Cardiac fibroblast (primary cell): ENCODE measurements at places on chromosomes 11 and 22.

GRCh38 chr11:13784855-13785254 is 116.4 kb downstream of the FAR1 start:
- no peak for DNase-seq

DNA sequence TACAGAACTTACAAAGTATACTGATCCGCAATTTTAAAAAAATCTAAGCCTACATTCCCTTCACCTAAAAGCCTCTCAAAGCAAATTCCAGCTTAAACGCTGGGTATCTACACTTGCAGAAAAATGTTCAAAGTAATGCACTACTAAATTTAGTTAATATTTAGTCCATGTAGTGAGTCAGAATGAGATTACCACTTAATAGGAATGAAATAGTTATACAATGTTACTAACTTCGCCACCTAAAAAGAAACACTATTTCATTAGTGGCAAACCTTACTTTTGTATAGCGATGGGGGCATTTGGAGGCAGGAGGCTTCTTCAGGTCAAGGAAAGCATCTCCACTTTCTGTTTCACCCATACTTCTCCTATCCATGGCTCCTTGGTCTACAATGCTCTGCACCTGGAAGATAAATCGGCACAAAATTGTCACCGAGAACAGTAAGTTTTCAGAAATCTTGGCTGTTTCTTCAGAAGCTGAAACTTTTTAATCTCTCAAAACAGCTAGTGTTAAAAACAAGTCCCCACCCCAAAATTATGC is 1.2 kb downstream of the EIF4ENIF1 start:
- DNase-seq = no peak

- peak; percentile 79 for DNase-seq
Observed at GRCh38 chr11:44014968-44015623, 32.7 kb upstream of the ACCSL start.

- no peak for DNase-seq
Observed at GRCh38 chr11:130418756-130419155, 9.7 kb downstream of the ADAMTS8 start.

- DNase-seq = no peak
Observed at GRCh38 chr11:71184421-71185210, 67.8 kb downstream of the SHANK2 start.

GRCh38 chr11:45926001-45926401 is 3.5 kb downstream of the LARGE2 start:
- no peak for DNase-seq

DNA sequence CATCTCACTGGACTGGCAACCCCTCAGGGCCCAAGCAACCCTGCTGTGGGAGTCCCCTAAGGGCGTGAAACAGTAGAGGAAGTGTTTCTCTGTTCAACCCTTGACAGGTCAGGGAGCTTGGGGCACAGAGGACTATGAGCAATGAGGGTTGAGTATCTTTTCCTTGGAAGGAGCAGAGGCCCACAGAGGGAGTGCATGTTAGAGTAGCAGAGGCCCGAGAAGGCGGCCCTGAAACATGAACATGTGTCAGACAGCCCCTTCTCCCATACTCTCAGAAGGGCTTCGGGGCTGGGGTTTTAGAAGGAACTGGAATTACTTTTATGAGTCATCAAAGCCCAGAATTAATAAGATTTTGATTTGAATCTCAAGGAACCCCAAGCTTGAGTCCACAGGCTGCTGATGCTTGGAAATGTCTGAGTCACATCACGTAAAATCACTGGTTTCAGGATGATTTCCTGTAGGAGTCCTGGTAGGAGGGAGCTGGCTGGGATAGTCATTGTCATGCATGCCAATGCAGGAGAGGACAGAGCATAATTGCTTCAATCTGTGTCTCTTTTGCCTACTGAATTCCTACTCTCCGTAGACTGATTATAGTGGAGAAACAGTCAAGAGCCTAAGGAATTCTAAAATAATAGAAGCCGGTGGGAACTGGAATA is 22.6 kb downstream of the C11orf71 start:
- DNase-seq = peak; percentile 66

DNA sequence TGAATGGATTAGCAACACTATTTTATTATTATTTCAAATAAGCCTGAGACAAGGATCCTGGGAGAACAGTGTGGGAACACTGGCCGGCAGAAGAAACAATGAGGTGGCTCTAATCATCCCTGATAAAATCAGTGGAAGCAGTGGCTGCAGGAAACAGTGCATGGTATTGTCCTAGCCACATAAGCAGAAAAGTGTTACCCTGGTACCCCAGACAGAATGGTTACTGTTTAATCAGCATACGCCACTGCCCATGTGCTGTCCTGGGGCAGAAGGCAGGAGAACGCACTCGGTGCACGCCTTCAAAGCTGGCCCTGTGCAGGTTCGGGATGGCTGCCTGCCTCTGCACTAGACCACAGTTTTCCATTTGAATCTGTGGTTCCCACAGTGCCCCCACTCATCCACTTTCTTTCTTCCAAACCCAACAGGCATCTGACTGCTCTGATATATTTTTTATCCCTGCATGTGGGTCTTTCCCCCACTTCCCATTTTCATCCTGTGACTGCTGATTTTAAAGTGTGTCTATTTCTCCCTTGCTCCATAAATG is 25.7 kb downstream of the OPCML start:
- no peak for DNase-seq

- no peak for DNase-seq
Observed at GRCh38 chr11:78803995-78804394, 229.3 kb upstream of the NARS2 start.

GRCh38 chr22:19745155-19746101 is 15.2 kb upstream of the TBX1 start:
- DNase-seq = no peak

DNA sequence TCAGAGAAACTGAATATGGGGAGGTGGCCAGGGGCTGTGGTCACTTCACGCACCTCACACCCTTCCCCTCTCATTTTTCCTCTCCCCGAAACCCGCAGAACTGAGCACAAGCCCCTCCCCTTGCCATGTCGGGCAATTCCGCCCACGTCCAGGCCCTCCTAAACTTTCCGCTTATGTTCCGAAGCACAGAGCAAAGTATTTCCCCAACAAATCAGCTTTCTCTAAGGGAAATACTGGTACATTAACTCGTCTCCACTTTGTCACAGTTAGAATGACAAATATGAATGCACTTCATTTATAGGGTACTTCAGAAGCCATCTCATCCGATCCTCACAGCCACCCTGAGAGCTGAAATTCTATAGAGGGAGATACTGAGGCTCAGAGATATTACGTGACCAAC is 94.7 kb upstream of the TMEM45B start:
- DNase-seq = no peak

DNA sequence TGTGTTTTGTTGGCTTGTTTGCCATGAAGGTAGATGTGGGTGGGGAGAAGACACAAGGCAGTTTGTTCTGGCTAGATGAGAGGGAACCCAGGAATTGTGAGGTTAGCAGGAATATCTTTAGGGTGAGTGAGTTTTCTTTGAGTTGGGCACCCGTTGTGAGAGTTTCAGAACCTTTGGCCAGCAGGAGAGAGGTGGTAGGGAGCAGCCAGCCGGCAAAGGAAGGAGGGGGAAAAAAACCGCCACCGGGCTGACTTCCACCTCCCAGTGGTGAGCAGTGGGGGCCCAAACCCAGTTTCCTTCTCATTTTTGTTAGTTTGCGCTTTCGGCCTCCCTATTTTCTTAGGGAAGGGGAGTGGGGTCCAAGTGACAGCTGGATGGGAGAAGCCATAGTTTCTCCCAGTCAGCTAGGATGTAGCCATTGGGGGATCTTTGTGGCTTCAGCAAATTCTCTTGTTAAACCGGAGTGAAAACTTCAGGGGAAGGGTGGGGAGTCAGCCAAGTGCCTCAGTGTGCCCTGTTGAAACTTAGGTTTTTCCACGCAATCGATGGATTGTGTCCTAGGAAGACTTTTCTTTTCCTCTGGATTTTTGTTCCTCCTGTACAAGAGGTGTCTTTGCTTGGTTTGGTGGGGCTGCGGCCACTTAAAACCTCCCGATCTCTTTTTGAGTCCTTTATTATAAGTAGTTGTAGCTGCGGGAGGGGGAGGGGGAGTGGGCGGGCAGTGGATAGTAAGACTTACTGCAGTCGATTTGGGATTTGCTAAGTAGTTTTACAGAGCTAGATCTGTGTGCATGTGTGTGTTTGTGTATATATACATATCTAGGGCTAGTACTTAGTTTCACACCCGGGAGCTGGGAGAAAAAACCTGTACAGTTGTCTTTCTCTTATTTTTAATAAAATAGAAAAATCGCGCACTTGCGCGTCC is 1.1 kb upstream of the GCAT start:
- peak; percentile 32 for DNase-seq

DNA sequence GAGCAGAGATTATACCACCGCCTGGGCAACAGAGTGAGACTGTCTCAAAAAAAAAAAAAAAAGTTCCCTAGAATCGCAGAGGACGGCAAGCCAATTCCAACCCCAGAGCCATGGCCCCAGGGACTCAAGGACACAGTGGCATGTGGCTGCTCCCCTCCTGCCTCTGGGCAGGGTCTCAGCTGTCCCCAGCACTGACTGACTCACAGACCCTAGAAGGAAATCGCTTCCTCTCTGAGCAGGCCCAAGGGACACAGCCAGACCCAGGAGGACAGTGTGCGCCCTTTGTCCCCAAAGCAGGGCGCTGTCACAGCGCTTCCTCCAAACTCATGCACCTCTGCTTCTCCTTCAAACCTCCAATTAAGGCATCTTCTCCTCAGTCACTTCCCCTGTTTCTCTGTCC is 2.3 kb downstream of the PACSIN3 start:
- DNase-seq = no peak

DNA sequence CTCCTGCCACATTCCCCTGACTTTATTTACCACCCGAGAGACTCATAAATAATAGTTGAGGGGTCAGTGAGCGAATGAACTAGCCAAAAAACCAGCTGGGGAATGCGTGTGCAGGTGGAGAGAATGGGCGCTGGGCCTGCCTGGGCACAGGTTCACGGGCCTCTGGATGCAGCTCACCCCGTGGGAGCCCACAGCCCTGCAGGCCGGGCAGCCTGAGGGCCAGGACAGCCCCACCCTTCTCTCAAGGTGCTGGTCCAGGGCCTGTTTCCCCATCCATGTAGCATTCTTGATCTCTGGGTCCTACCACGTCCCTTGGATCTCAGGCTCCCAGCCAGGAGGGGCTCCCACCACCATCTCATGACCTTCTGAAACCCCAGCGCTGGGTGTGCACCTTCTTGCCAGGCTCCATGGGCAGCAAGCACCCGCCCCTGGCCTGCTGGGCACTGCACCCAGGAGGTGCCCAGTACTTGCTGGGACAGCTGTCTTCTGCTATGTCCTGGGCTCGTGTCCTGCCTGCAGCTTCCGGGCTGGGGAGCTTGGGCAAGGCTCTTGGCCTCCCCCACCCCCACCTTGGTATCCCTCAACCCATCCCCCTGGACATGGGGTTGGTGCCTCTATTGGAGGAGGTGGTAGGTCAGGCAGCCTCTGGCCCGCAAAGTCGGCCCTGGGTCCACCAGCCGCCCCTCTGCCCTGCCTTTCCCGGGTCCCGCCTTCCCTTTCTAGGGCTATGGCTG is 43.1 kb upstream of the CCDC188 start:
- no peak for DNase-seq

- DNase-seq = no peak
Observed at GRCh38 chr11:15738931-15739330, 617.4 kb downstream of the SOX6 start.

DNA sequence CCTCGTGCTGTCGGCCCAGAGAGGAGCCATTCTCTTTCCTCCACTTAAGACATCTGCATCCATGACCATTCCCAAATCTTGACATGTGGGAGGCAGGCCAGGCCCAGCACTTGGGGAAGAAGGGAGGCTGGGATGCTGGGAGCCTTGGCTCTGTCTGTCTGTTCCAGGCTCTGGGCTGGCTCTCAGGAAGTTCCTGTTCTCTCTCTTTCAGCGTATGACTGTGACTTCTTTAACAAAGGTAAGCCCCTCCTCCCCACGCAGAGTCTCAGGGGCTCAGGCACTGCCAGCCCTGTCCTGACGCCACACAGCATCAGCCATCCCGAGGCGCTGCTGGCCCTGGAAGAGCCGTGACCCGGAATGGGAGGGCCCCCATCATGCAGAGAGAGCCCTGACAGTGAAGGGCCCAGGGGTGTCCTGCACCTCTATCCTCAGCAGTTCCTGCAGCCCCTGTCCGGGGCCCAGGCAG is 52.4 kb downstream of the OTOG start:
- DNase-seq = no peak

DNA sequence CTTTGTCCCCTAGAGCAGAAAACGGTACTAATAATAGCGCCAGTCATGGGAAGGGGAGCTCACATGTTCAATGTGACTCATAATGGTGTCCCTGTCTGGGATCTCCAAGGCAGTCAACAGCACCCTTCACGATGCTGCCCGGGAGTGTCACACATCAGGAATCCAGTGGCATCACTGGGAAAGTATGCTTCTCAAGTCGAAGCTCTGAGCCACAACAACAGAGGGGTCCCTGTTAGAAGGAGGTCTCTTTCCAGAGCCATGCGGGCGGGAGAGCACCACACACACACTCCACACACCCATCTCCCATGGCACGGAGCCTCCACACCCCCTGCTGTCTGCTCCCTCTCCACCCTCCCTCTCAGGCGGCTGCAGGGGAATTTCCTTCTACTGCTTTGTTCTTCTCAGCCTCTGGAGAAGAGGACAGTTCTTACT is 119.7 kb downstream of the ETS1 start:
- DNase-seq = peak; percentile 88

GRCh38 chr11:11125618-11126017 is 227.4 kb downstream of the CSNK2A3 start:
- no peak for DNase-seq

- no peak for DNase-seq
Observed at GRCh38 chr11:35402751-35403660, 16.4 kb downstream of the SLC1A2 start.

DNA sequence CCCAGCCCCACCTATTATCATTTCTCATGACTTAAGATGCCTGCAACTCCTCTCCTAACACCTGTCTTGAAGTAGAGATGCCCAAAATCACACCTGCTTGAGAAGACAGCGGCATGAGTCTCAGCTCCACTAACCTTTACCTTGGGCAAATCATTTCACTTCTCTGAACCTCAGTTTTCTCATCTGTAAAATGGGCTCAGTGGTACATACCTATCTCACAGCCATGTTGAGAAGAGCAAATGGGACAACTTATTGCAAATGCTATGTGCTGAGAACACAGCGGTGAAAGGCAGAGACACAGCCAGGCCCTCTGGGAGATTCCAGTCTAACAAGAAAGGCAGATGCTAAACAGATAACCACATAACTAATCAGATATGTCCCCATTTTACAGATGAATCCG is 7.8 kb downstream of the TST start:
- no peak for DNase-seq

DNA sequence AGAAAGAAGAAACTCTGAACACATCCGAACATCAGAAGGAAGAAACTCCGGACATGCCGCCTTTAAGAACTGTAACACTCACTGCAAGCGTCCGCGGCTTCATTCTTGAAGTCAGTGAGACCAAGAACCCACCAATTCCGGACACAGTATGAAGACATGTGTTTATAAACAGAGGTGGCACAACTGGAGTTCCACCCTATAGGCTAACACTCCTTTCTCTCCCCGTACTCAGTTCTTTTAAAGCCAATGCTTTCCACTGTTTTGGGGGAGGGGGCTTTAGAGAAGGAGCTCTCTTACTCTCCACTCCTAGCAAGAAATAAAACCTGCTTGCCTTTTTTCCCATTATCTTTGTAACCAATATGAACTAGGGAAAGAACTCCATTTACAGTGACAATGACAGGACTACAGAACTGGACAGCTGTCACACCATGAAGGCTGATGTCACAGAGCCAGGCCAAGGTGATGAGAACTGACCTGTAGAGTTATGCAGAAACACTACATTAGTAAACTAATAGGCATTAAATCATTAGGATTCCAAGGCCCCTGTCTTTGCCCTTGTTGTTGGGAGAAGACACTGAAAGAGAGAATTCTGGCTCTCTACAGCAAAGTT is 733 bp downstream of the TRIM5 start:
- no peak for DNase-seq
